ENCODE measurements at places on chromosomes 7 and 10. TPM values are rescaled to one million over a fixed set of nuclear protein-coding genes. Genes with fewer than 3 reads are reported as not detected.

DNA sequence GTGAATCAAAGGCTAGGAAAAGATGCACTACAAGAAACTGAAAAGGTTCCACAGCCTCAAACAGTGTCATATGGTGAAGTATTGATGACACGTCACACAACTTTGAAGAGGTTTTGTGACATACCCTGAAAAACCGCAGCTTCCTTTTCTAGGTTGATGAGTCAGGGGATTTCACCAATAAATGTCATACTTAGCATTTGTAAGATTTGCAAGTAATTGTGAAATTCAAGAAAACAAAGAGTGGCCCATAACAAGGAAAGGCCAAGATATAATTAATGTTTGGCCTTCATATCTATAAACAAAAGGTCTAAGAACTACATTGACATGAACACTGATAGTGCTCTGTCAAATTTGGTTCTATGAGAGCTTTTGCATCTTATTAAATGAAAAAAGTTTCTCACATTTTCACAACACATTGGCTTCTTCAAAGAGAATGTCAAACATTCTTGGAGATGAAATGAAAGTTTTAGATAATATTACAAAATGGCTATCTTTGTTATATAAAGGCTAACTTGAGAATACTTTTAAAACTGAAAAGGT is 62.0 kb upstream of the NAMPT start:
- DNase-seq, result no peak

DNA sequence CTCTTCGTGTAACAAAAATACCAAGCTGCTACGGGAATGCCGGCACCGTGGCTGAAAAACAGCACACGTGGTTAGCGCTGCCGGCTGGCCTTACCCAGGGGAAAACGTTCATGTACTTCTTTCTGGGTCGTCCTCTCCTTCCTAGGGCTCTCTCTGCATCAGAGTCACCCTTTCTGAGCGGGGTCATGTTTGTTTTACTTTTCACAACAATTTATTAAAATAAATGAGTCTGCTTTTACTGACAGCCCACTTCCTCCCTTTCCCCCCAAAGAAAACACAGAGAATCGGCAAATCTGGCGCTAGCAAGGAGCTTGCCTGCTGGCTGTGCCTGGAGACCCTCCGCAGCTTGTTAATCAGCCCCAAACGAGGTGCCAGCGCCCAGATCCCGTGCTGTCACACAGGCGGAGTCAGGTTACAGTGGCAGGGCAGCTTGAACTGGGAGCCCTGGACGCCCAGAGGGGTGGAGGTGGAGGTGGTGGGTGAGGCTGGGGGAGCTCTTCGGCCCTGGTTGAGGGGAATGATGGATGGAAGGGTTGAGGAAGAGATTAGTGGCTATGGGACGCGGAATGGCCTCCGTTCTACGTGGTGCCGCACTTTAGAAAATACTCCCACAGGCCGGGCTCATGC is 162.2 kb upstream of the TNS3 start:
- no peak for DNase-seq

GRCh38 chr7:84841809-84842208 is 345.0 kb downstream of the SEMA3D start:
- DNase-seq, result no peak

- DNase-seq, result no peak
Observed at GRCh38 chr7:128265156-128265905, 24.3 kb downstream of the LEP start.

GRCh38 chr10:11789956-11790355 is 33.2 kb upstream of the PROSER2 start:
- DNase-seq, result no peak

DNA sequence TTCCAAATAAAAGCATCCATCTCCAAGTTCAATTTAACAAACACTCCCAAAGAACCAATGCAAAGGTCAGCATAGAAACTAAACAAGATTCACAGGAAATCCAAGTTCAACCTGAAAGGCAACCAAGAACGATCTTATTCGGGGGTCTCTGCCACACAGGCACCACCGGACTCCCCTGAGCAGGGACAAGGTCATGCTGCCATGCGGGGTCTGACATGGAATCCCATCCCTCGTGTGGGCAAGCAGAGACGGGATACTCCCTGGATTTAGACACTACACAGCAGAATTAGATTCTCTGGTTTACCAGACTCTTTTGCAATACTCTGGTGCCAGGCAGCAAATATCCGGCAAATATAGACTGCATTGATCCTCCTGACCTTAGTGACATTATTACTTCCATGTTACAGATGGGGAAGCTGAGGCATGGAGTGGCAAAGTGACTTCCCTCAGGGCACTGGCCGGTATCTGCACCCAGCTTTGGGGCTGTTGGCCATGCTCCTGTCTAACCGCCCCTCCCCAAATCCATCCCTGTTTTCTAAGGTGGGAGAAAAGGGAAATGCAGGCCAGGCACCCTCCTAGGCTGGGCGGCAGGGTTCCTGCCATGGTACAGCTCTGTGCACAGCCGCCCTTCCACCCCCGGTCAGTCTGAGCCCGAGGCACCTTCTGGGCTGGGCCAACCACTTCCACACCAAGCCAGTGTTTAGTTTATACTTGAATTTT is 111.8 kb downstream of the VIPR2 start:
- DNase-seq, result no peak

DNA sequence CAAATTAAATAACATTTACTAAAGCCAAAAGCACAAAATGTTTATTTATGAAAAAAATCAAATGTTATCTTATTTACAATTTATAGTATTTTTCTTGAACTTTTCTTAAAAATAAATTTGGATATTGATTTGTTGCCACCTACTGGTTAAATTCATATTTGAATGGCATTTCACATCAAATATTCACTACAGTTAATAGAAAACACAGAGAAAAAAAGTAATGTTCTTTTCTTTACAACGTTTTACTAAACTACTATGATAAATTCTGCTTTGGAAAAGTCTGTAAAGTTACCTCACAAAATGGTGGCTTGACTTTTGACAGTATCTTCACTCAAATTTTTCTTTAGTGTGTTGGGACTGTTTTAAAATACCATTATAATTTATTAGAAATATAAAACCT is 52.7 kb downstream of the SRPK2 start:
- no peak for DNase-seq

DNA sequence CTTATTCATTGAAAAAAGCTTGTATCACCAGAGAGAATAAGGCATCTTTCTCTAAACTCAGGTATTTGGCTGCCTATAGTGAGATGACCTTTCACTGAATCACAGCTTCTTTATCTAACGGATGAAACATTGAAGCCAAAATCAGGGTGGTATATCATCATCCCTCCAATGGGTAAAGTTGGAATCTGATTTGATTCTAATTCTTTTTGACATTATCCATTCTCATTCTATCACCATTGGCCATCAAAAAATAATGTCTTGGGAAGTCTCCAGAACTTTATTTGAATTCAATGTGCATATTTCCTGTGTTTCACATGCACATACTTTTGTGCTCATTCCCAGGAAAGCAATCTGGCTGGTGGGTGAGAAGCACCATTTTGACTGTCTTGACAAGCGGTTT is 95.2 kb downstream of the PLPP4 start:
- no peak for DNase-seq

GRCh38 chr7:17844022-17844421 is 96.3 kb downstream of the SNX13 start:
- no peak for DNase-seq

CLDN3 gene
- not detected for total RNA-seq

Measured in occipital lobe (tissue), 3 donors.